ENCODE measurements at places on chromosomes 5 and 9.

GRCh38 chr5:179906795-179907555 lies 722 bp downstream of the TBC1D9B start:
- peak; percentile 40 for ATAC-seq

GRCh38 chr9:23555851-23556250 lies 270.2 kb downstream of the ELAVL2 start:
- ATAC-seq = no peak

GRCh38 chr9:89183146-89183545 lies 4.5 kb upstream of the SHC3 start:
- ATAC-seq = no peak

- ATAC-seq = peak; percentile 30
Observed at GRCh38 chr5:176995896-176996767, 10.4 kb downstream of the UIMC1 start.

DNA sequence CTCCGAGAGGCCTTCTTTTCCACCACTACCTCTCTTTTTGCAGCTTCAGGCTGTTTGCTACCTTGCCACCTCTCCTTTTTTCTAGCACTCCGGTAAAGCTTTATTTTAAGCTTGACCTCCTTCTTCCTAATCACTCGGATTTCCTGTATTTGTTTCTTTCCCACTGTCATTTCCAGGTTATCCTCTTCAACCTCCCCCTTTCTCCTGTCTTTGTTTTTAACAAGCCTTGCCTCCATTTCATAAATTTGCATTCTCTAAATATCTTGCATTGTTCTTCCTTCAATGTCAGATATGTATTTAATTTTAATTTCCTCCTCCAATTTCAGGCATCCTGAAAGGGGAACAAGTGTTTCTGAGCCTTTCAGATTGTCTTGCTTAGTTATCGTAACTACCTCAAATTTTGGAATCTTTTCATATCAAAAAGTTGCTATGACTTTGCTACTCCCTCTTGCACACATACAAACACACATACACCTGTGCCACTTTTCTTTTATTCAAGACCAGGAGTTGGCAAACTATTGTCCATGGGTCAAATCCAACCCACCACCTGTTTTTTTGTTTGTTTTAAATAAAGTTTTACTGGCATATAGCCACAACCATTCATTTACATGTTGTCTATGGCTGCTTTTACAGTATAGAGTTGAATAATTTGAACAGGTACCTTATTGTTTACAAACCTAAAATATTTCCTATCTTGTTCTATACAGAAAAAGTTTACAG lies 22.7 kb downstream of the DPYSL3 start:
- ATAC-seq = no peak

- ATAC-seq = peak; percentile 81
Observed at GRCh38 chr9:108534741-108535140, 321.0 kb downstream of the ACTL7B start.

All from esophagus mucosa (tissue), 1 donor.